ENCODE measurements at places on chromosomes 5 and 9.

GRCh38 chr5:42887097-42887496 is 75.4 kb upstream of the SELENOP start:
- DNase-seq: no peak

GRCh38 chr5:113212244-113212920 is 222.4 kb downstream of the TSSK1B start:
- no peak for DNase-seq

- DNase-seq: no peak
Measured at GRCh38 chr9:109440117-109440515, 58.0 kb downstream of the PTPN3 start.

DNA sequence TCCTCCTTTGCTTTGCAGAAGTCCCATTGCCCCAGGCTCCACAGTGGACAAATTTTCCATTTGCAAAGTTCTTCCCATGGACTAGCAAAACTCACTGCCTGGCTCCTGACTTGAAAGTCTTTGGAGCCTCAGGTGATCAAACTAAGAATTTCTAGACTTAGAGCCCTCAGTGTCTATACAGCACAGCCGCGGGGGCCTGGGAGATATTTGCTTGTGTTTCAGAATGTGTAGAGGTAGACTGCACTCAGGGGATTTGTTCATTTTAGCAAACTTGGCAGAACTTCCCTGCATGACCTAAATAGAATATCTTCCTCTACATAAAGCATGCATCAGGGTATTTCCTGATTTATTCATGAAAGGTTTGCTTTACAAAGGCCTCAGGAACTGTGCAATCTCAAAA is 384.2 kb upstream of the ZNF462 start:
- no peak for DNase-seq

GRCh38 chr9:88339317-88339716 is 48.9 kb upstream of the SPIN1 start:
- no peak for DNase-seq

GRCh38 chr9:136482046-136482792 is 621 bp downstream of the SEC16A start:
- no peak for DNase-seq

- no peak for DNase-seq
Measured at GRCh38 chr5:53397845-53398244, 82.6 kb upstream of the FST start.

GRCh38 chr5:65483546-65484346 is 2.0 kb upstream of the ADAMTS6 start:
- DNase-seq: no peak

DNA sequence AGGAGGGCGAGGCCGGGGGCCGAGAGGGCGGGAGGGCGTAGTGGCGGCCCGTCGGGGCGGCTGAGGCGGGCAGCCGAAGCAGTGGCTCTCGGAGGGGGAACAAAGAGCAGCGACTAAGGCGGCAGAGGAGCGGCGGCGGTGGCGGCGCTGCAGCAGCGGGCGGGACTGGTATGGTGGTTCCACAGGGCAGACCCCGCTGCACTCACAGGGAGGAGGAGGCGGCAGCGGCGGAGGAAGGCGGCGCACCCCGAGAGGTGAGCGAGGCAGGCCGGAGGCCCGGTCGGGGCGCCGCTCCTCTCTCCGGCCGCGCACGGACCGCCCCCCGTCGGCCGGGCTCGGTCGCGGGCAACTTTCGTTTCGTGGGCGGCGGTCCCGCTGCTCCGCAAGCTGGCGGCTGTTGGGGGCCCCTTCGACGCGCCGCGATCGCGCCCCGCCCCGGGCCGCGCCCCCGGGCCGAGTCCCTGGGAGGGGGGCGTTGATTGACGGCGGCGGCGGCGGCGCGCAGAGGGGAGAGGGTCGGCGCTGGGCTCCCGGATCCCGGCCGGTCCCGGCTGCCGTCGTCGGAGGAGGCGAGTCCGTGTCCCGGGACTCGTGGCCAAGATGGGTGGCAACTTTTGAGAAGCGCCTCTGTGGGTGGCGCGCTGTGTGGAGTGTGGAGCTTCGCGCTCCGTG is 467 bp downstream of the CNOT6 start:
- DNase-seq: no peak

GRCh38 chr9:126030716-126031115 is 283.5 kb downstream of the PBX3 start:
- no peak for DNase-seq

GRCh38 chr5:33901156-33901555 is 9.4 kb upstream of the ADAMTS12 start:
- no peak for DNase-seq

- DNase-seq: no peak
Measured at GRCh38 chr5:179307931-179308471, 37.3 kb downstream of the ADAMTS2 start.

DNA sequence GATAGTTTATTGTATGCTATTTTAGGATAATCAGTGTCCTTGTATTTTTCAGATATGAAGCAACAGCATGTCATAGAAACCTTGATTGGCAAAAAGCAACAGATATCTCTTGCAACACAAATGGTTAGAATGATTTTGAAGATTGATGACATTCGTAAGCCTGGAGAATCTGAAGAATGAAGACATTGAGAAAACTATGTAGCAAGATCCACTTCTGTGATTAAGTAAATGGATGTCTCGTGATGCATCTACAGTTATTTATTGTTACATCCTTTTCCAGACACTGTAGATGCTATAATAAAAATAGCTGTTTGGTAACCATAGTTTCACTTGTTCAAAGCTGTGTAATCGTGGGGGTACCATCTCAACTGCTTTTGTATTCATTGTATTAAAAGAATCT is 14.5 kb downstream of the CCT5 start:
- no peak for DNase-seq

GRCh38 chr9:10127867-10128266 is 484.9 kb downstream of the PTPRD start:
- no peak for DNase-seq
